SHP77 (cell line): ENCODE measurements at places on chromosomes 7 and 10.

- no peak for DNase-seq
Measured at GRCh38 chr7:132112657-132113056, 463.6 kb downstream of the PLXNA4 start.

DNA sequence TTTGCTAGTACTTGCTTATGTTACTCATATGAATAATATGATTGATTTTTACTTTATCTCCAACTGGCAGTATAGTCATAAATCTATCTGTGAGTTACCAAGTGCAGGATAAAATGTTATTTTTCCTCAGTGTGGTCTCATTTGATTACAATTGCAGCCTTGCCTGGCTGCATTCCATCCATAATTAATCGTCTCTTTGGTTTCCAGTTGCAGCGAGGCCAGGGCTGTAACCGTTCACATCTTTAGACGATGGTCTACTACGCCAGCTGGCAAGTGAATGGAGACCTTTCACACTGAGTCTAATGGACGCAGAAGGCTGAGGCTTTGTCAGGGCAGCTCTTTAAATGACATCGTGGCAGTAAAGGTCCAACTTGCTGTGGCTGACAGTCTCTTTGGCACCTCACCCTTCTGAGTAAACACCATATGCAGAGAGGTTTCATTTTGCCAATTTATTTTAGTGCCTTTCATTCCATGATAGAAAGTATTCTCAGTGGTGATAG lies 84.0 kb downstream of the ARL4A start:
- DNase-seq = peak; percentile 88

DNA sequence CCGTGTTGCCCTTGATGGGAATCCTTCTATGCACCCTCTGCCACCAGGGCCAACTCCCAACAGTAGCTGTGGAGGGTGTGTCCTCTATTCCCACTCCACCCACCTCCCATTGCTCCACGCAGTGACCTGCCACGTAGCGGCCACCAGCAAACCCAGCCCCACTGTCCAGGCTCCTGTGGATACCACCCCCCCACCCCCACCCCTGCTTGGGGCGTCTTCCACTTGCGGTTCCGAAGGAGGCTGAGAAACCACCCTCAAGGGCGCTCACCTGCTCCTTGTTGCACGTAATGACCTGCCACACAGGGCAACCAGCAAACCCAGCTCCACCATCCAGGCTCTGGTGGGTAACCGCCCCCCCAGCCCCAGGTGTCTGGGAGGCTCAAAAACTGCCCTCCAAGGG lies 72.0 kb downstream of the DIP2C start:
- no peak for DNase-seq

DNA sequence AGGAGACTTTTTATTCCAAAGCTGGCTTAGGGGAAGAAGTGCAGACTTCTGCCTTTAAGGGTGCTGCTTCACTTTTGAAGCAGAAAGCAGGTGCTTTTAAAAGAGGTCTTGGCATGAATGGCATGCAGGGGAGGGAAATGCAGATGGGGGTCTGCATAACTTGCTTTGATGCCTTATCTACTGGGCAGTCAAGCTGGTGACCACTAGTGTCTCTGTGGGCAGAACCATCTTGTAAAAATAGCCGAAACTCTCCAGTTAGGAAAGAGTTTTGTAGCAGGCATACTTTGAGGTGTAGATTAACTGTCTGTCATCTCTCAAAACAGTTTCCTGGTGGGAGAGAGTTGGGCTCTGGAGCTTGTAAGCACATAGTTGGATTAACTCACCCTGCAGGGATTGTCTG lies 9.9 kb upstream of the CTNNA3 start:
- no peak for DNase-seq

DNA sequence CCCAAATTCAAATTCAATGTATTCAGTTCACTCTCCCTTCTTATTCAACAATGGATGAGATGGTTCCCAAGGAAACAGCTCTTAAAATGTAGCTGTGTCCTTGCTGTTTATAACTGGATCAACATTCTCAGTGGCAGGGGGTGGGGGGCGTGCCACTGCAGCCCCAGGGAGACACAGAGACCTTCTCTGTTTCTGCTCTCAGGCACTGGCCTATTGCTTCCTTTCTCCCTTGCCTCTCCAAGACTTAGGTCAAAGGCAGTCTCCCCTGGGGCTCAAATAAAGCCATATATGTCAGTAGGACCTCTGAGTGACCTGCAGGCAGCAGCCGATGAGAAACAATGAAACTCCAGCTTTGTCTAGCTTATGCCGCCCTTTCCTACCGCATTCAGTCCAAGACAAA lies 20.7 kb downstream of the VSTM4 start:
- DNase-seq = no peak

DNA sequence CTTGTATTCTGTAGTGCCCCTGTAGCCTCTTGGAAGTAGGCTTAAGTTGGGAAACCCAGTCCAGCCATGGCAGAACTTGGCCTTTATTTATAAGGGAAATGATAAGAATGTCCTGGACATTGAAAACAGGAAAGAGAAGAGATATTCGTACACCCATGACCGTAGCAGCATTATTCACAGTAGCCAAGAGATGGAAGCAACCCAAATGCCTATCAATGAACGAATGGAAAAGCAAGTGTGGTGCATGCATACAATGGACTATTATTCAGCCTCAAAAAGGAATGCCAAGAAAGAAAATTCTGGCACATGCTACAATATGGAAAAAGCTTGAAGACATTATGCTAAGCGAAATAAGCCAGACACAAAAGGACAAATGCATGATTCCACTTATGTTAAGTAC lies 315.3 kb downstream of the CXCL12 start:
- no peak for DNase-seq

- no peak for DNase-seq
Measured at GRCh38 chr10:92173996-92174395, 116.9 kb downstream of the CPEB3 start.

DNA sequence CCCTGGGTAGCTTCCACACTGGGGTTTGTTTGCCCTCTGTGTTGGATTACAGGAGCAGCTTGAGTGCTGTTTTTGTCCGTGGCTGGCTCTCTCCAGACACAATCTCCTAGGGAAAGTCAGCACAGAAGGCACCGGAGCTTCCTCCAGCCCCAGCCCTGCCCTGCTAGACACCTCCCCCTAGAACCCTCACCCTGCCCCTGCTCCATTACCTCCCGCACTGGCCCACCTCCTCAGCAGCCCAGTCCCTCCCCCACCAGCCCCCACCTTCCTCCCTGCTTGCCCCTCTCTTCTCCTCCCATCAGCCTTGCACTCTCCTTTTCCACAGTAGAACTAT lies 130.5 kb downstream of the ADCY1 start:
- no peak for DNase-seq
